ENCODE measurements at places on chromosomes 1 and 21. TPM values are rescaled to one million over a fixed set of nuclear protein-coding genes. Genes with fewer than 3 reads are reported as not detected.

DNA sequence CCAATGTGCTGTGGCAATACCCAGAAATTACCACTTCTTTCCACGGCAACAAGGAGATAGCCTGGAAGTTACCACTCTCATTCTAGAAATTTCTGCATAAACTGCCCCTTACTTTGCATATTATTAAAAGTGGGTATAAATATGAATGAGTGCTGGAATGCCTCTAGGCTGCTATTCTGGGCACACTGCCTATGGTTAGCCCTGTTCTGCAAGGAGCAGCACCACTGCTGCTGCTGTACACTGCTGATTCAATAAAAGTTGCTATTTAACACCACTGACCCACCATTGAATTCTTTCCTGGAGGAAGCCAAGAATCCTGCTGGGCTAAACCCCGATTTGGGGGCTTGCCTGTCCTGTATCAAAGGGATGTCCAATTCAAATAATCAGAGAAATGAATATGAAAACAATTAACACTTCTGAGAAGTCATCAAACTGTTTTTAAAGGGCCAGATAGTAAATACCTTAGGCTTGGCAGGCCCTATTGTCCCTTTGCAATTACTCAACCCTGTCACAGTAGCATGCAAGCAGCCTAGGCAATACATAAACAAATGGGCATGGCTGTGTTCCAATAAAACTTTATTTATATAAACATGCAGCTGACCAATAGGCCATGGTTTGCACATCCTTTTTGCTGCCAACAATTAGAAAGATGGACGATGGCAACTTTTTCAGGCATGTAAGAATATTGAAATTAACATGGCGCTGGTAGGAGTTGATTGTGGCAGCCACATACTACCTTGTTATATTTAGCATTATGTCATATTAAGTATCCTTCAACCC is 369.4 kb upstream of the B3GALT2 start:
- no peak for DNase-seq

DNA sequence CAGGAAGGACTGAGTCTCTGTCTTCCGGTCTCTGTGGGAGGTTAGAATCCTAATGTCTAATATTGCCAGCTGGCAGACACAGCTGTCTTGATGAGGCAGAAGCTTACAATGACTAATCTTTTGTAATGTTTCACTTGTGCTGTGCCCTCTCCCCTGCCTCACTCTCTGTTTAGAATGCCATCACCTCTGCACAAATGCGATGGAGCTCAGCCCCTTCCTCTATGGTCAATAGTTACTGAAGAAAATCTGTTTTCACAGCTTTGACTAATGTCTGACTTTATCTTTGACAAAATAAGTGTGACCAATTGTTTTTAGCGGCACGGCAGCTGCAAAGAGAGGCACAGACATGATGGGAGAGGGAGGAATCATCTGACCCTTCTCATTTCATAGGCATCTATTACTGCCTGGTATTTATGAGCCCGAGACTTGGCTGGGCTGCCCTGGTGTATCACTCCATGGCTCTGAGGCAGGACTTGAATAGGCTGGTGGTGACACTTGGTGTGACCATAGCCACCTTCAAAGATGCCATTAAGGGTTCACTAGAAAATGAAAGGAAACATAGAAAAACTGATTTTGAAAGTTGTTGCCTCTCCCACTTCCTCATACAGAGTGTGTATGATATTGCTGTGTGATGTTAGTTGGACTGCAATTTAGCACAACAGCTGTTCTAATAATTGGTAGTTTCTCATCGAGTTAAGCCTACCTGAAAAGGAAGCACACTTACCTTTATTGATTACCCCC is 163.2 kb upstream of the NBPF11 start:
- DNase-seq = no peak

- DNase-seq = no peak
Measured at GRCh38 chr1:172286629-172287076, 133.8 kb upstream of the C1orf105 start.

GRCh38 chr1:226748306-226748705 is 9.2 kb upstream of the ITPKB start:
- DNase-seq = no peak

GRCh38 chr1:24903955-24904730 is 25.9 kb downstream of the RUNX3 start:
- DNase-seq = no peak

GRCh38 chr1:98422816-98423215 is 238.7 kb upstream of the SNX7 start:
- no peak for DNase-seq

GRCh38 chr1:222105861-222106260 is 364.0 kb upstream of the DUSP10 start:
- no peak for DNase-seq

- DNase-seq = no peak
Measured at GRCh38 chr1:61397935-61398334, 315.6 kb downstream of the NFIA start.

- no peak for DNase-seq
Measured at GRCh38 chr1:17717594-17718535, 37.3 kb upstream of the ACTL8 start.

- no peak for DNase-seq
Measured at GRCh38 chr1:230913496-230913895, 45.2 kb upstream of the C1orf198 start.

DNA sequence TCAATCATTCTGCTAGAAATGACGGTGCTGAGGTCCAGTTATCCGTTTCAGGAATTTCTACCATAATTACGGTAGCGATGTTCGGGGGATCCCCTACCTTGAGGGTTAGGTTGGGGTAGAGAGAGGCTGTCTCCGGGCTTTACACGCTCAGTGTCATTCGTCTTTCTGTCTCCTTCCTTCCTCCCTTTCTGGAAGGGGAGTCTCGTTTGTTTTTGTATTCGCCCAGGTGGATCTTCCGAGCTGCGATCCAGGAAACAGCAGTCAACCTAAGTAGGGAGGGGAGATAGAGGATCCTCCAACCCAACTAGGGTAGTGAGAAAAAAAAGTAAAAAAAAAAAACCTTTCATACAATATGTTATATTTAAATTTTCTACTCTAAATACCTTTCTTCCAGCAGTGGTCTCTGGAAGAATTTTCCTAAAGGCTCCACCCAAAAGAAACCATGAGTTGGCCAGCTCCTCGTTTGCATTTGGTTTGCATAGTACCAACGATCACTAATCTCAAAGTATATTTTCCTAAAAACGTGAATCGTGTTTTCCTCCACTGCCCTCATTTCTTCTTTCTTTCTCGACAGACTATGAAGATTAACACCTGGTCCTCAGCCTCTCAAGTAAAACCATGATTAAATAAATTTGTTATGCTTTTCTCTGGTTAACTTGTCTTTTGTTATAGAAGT is 611 bp upstream of the PIK3C2B start:
- no peak for DNase-seq

GRCh38 chr21:17779496-17779895 is 39.7 kb downstream of the C21orf91 start:
- DNase-seq = no peak

DNA sequence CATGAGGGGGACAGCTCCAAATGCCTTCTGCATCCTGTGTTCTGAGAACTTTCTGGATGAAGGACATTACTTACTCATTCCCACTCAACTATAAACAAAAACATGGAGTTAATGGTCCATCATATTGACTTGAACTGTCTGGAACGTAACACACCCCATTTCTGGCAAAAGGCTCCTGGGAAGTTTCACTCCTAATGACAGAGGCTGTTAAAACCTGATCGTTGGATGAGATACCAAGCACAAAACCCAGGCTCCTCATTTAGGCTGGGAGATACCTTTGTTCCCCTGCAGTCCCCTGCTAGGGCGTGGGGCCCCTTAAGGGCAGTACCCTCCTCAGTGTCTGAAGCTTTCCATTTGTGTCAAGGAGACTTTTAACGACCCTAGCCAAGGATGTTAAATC is 78.9 kb downstream of the RHOU start:
- DNase-seq = no peak

Gene SLC35A3
- 22.5 TPM for total RNA-seq

Gene KRTAP19-4
- total RNA-seq = not detected

Gene OR2T6
- total RNA-seq = not detected

Gene IL12RB2
- 0.06 TPM for total RNA-seq

Gene MAP1LC3C
- 0.19 TPM for total RNA-seq

Gene CD55
- 9.0 TPM for total RNA-seq

Gene FUCA1
- total RNA-seq = 10.2 TPM

Gene CASQ2
- total RNA-seq = not detected

Gene RTCA
- 69.7 TPM for total RNA-seq

Gene TMPRSS15
- not detected for total RNA-seq

Measured in neural progenitor cell (in vitro differentiated cells).